Smooth muscle cell of the brain vasculature (primary cell): ENCODE measurements at places on chromosomes 2 and 18.

GRCh38 chr2:138267161-138267901, 234.2 kb upstream of the SPOPL start:
- no peak for DNase-seq

DNA sequence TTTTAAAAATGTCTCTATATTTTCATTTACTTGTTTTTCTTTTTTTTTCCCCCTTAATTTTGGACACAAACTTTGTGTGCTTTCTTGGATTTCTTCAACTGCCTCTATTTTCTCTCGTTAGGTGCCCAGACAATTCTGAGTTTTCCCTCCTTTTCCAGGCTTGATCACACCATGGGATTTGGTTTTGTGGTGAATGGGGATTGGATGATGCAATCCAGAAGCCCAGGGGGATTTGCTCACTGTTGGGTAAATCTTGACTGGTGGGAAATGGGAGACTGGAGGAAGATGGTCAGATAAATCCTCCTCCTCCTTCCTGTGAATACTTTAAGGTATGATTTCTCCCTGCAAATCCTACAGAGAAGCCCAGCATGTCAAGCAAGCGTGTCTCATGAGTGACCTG, 19.5 kb upstream of the PAX8 start:
- no peak for DNase-seq

DNA sequence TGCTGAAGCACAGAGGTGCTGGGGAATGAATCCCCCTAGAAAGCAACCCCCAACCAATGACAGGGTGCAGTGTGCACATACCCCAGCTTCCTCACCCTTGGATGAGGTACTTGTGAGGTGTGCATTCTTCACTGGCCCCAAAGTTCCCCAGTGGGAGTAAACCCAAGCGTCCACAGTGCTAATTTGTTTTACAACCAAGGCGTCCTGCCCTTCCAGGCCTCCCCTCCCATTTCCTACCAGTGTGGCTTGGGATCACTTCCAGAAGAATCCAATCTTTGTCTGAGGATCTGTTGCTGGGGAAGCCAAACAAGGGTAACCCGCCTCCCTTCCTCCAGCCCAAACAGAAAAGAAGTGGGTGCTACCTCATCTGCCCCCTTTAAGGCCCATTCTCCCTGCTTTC, 40.3 kb upstream of the TEX51 start:
- no peak for DNase-seq

GRCh38 chr2:236579746-236580315, 10.2 kb downstream of the ACKR3 start:
- no peak for DNase-seq

DNA sequence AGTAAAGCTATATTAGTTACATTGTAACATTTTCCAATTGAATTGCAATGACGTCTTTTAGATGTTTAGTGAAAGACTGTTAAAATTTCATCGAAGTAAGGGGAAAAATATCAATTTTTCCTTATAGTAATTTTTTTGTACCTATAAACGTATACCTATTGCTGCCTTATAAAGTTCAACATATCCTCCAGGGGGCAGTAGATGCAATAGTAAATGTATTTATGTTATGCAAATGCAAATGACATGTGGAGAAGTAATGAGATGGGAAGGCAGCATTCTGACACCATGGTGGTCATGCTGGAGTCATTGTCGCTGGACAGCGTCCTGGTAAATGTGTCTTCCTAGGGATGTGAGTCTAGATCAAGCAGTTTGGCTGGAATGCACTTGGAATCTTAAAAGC, 38.7 kb downstream of the MSTN start:
- DNase-seq: peak; percentile 4
